ENCODE measurements at places on chromosomes 6 and 20.

GRCh38 chr6:109486068-109486467 is 3.0 kb upstream of the ZBTB24 start:
- DNase-seq: no peak

DNA sequence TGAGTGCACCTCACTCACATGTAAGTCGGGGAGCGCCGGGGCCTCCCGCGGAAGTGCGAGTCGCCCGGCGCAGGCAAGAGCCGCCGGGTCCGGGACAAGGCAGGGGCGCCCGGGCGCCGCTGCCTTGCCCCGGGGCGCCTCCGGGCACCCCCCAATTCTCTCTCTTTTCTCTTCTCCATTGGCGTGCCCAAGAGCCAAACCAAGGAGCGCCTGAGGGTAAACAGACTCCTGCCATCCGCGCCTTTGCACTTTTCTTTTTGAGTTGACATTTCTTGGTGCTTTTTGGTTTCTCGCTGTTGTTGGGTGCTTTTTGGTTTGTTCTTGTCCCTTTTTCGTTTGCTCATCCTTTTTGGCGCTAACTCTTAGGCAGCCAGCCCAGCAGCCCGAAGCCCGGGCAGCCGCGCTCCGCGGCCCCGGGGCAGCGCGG is 36.8 kb downstream of the GNAS start:
- DNase-seq: no peak

DNA sequence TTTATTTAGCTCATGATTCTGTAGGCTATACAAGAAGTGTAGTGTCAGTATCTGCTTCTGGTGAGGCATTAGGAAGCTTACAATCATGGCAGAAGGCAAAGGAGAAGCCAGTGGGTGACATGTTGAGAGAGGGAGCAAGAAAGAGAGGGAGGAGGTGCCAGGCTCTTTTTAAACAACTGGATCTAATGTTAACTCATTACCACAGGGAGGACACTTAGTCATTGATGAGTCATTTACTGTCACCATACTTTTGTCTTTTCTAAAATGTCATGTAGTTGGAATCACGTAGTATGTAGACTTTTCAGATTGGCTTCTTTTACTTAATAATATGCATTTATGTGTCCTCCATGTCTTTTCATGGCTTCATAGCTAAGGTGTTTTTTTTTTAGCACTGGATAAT is 58.1 kb downstream of the NUS1 start:
- DNase-seq: no peak

GRCh38 chr6:122695188-122695587 is 84.3 kb upstream of the FABP7 start:
- DNase-seq: no peak

- no peak for DNase-seq
These were observed 384.7 kb downstream of the C6orf118 start for GRCh38 chr6:164924674-164925073.

GRCh38 chr20:31691646-31692275 is 30.9 kb downstream of the BCL2L1 start:
- DNase-seq: no peak

DNA sequence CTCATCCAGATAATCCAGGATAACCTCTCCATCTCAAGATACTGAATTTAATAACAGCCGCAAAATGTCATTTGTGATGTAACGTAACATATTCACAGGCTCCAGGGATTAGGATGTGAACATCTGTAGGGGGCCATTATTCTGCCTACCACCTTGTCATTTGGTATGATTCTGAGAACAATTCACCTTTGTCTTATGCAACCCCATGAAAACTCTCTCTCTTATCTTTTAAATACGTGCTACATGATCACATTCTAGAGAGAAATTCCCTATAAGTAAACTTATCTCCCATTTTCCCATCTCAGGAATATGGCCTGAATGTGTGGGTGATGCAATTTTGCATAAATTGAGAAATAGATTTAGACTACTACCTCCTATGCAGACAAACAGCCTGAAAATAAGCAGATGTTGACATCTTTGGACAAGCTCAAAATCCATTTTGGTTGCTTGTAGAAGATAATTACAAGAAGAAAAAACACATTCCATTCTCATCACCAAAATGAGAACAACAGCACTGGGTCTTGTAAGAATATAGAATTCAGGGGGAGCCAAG is 255.4 kb upstream of the STXBP5 start:
- DNase-seq: no peak

DNA sequence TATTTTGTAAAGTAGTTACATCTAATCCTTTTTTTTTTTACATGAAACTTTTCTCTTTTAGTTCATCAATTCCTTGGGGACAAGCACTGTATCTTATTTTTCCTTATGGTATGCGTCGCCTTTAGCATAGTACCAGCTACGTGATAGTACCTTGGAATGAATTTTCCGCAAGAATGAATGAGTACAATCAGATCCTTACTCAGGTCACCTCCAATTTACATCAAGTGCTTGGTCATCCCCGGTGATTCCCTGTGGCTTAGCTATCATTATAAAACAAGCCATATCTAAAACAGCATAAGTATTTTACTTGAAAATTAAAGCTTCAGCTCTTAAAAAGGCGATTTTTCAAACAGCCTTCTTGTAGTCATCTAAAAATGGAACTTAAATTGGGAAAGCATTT is 680.4 kb upstream of the MAP3K7 start:
- DNase-seq: no peak

DNA sequence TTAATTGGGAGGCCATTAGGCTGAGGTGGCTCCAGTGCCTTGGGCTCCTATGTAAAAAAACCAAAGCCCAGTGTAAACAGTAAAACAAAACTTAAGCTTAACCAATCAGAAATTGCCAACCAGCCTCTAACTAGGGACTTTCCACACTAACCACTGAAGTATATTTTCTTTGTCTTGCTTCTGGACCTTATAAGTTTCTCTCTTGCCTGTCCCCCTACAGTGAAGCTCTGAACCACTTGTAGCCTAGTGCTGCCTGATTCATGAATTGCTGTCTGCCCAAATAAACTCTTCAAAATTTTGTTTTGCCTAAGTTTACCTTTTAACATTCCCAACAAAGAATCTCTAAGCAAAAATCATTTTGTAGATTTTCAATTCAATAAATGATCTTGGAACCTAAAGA is 28.2 kb downstream of the POPDC3 start:
- no peak for DNase-seq

GRCh38 chr6:159062976-159063375 is 18.2 kb upstream of the TAGAP start:
- no peak for DNase-seq

DNA sequence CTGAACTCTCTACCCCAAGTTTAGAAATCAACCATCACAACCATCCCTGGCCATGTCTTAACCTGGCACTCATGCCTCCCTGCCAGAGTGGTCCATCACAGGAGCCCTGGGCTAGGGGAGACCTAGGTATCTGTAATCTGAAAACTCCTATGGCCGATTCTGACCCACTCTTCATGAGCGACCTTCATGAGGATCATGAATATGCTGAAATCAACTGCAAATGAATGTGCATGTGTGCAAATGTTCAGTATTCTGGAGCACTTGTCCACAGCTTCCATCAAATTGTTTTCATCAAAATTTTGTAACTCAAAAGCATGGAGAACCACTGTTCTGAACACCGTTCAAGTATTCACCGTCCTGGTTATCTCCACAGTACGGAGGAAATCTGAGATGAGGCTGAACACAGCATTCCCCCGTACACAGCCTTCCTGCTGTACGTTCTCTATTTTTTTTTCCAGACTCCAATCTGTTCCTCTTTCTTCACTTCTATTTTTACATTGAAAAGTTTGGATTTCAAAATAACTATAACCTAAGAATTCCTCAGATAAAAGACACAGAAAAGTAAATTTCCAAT is 17.7 kb downstream of the METTL24 start:
- DNase-seq: no peak

- DNase-seq: no peak
These were observed 107.1 kb downstream of the ARID1B start for GRCh38 chr6:156884306-156884705.

DNA sequence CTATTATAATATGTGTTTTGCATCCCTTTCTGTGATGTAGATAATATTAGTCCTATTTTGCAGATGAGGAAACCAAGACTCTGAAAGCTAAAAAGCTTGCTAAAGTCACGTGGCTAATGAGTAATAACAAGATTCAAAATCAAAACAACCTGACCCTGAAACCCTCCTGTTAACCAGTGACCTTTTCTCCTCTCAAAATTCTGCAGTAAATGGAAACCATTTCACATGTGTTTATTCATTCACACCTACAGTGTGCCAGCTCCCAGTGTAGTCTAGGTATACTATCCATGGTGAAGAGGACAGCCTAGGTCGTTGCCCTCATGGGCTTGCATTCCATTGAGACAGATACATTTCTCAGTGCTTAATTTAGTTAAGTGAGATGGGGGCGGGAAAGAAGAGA is 30.6 kb upstream of the PHACTR2 start:
- DNase-seq: no peak

GRCh38 chr6:145241721-145242120 is 493.6 kb downstream of the EPM2A start:
- no peak for DNase-seq

DNA sequence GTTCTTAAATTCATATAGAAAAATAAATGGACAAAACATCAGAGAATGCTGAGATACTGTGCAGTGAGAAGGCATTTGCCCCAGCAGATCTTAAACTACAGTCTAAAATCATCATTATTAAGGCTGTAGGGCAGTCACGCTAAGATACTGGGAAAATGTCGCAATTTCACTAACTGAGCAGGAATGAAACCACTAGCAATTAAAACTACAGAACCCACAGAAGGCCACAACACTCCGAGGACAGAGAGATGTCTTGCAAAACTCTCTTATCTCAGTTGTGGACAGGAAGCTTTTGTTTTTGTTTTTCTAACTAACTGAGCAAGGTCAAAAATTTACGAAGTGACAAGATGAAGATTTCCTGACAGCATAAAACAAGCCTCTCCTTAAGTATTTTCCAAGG is 18.2 kb downstream of the GNAS-AS1 start:
- no peak for DNase-seq

DNA sequence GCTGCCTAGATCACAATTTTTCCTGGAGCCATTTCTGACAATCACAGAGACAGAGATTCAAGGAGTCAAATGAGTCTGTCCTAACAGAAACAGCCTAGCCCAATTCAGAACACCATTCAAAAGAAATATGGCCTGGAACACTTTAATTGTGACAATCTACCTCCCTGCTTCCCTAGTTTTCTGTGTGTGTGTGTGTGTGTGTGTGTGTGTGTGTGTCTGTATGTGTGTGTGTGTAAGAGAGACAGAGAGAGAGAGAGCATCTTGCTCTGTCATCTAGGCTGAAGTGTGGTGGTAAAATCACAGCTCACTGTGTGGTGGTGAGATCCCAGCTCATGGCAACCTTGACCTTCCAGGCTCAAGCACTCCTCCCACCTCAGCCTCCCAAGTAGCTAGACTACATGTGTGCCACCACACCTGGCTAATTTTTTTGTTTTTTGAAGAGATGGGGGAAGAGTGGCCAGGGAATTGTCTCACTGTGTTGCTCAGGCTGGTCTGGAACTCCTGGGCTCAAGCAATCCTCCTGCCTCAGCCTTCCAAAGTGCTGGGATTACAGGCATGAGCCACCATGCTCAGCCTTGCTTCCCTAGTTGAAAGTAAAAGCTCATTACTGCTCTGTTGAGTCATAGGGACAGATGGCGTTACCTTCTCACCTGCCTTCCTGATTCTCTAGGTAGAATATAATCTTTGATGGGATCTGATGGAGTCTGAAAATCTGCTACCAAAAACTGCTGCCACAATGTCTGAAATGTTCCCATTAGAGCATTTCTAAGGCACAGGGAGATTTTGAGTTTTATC is 89.6 kb upstream of the BEND6 start:
- no peak for DNase-seq

GRCh38 chr6:80969439-80969838 is 783.0 kb downstream of the TENT5A start:
- no peak for DNase-seq

- DNase-seq: no peak
These were observed 44.5 kb downstream of the SLC52A3 start for GRCh38 chr20:723756-724155.

DNA sequence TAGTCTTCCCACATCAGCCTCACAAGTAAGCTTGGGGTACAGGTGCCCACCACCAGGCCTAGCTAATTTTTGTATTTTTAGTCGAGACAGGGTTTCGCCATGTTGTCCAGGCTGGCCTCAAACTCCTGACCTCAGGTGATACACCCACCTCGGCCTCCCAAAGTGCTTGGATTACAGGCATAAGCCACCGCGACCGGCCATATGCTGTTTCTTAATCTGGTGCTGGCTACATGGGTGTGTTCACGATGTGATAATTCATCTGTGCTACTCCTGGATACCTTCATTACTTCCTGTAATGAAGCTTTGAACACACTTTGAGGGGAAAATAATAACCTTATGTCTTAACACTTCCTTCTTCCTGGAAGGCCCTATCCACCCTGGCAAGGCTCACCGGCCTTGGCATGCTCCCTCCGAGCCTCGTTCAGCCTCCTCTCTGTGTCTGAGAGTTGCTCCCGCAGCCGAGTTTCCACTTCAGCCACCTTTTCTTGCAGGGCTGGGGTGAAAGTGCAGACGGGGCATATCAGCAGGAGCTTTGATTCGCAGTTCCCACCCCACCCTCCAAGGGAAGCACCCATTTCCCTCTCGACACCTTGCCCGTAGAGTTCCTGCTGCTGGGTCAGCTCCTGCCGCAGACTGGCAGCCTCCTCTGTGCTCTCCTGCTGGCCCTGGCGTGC is 5.6 kb upstream of the PSORS1C2 start:
- DNase-seq: no peak

GRCh38 chr20:5031206-5031557 is 29.9 kb upstream of the SLC23A2 start:
- DNase-seq: no peak

- DNase-seq: no peak
These were observed 31.6 kb upstream of the KIF25 start for GRCh38 chr6:167965592-167966539.

GRCh38 chr6:123393331-123393730 is 243.4 kb downstream of the TRDN start:
- no peak for DNase-seq

DNA sequence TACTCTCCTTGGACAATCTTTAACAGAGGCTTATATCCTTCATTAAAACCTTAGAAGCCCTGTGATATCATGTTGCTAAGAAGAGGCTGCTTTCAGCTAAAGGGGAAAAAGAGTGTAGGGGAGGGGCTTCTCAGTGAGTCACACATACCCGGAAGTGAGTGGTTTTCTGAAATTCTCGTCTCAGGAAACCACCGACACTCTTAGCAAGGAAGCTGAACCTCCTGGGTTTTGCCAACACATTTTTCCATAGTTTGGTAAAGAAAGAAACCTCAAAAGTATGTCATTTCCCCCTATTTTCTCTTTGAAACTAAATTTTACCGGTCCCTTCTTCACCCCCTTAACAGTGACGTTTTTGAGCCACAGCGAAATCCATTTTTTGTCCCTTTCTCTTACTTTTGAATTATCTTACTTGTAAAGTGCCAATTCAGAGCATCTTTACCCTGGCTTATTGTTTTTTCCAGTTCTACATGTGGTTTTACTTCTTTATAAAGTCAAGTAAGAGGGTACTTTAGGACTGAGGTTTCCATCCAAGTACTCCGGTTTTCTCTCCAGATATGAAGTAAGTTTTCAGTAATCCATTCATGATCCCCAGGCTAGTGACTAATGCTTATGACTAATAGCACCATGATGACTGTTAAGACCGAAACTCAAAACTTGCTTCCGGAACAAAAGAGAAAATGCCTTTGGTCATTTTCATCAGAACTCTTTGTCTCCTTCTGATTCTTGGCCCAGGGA is 219.3 kb downstream of the ARHGAP18 start:
- DNase-seq: peak; percentile 41

GRCh38 chr6:142416686-142417085 is 114.9 kb downstream of the ADGRG6 start:
- DNase-seq: no peak

All from stimulated activated CD8-positive, alpha-beta memory T cell treated with anti-CD3 and anti-CD28 coated beads, Interleukin-4, amount 100 ng/mL, for 1 hour (primary cell).